ENCODE measurements at places on chromosomes 1 and 21.

DNA sequence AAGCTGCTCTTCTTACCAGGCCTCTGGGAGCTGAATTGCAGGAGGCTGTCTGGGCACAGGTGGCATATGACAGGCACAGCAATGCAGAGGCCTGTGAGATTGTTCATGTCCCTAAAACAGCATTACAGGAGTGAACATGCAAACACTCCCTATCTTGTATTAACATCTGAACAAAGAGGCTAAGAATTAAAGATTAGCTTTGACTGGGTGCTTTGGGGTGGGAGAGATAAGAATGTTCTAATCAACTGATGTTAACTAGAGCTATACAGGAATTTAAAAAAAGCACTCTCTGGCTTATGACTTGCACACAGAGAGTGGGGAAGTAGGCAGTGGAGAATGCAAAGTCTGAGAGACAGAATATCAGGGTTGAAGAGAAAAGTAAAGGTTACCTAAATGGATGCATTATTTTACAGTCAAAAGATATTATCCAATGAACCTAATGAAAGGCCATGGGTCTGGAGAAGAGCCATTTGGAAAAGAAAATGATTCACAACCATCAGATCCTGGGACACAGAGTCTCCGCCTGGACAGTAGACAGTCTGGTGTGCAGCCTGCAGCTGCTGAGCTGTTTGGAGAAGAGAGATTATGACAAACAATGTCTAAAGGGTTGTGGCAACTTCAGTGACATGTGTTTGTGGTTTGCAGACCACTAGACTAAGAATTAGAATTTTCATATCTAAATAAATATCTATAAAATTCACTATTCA, 20.2 kb downstream of the DPT start:
- DNase-seq, result no peak

GRCh38 chr1:95086949-95087533, 14.3 kb upstream of the ALG14 start:
- no peak for DNase-seq

GRCh38 chr1:20497506-20497905, 10.4 kb downstream of the MUL1 start:
- no peak for DNase-seq

GRCh38 chr1:14987829-14988603, 165.5 kb upstream of the TMEM51 start:
- DNase-seq, result no peak

DNA sequence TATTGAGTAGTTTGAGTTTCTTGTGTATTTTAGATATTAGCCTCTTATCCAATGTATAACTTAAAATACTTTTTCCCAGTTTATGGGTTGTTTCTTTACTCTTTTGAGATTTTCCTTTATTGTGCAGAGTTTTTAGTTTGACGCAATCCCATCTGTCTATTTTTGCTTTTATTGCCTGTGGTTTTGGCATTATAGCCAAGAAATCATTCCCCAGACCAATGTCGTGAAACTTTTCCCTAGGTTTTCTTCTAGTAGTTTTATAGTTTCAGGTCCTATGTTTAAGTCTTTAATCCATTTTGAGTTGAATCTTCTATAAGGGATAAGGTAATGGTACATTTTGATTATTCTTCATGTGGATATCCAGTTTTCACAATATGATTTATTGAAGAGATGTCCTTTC, 87.6 kb downstream of the LEPR start:
- DNase-seq, result no peak

GRCh38 chr1:195804547-195804946, 803.7 kb downstream of the KCNT2 start:
- DNase-seq, result no peak

DNA sequence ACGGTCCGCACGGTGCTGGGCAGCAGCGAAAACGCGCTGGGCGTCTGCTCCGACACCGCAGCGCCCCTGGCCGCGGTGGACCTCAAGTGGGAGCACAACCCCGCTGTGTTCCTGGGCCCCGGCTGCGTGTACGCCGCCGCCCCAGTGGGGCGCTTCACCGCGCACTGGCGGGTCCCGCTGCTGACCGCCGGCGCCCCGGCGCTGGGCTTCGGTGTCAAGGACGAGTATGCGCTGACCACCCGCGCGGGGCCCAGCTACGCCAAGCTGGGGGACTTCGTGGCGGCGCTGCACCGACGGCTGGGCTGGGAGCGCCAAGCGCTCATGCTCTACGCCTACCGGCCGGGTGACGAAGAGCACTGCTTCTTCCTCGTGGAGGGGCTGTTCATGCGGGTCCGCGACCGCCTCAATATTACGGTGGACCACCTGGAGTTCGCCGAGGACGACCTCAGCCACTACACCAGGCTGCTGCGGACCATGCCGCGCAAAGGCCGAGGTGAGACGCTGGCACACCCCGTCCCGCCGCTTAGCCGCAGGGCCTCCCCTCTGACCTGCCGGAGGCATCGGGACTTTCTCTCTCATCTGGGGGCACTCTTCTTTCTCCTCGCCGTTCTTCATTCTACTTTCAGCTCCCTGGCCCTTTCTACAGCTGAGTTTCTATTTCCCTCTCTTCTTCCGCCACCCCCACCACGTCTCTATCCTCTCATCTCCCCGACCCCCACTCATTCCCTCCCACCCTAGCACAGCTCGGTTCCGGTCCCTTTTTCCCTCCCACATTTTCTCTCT, 1.0 kb downstream of the NPR1 start:
- no peak for DNase-seq

DNA sequence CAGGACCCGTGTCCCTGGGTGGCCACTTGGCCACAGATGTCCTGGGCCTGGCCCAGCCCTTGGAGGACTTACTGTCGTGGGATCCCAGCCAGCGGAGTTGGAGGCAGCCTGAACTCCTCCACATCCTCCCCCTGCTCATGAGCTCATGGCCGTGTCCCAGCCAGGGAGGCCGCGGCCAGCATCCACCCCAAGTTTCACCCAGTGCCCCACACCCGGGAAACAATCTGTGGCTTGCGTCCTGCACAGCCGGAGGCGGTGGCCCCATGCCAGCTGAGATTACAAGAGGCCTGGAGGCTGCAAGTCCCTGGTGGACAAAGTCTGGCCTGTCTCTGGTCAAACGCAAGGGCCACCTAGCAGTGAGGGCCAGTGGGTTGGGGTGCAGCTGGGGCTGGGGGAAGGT, 27.5 kb upstream of the TMEM52 start:
- no peak for DNase-seq

DNA sequence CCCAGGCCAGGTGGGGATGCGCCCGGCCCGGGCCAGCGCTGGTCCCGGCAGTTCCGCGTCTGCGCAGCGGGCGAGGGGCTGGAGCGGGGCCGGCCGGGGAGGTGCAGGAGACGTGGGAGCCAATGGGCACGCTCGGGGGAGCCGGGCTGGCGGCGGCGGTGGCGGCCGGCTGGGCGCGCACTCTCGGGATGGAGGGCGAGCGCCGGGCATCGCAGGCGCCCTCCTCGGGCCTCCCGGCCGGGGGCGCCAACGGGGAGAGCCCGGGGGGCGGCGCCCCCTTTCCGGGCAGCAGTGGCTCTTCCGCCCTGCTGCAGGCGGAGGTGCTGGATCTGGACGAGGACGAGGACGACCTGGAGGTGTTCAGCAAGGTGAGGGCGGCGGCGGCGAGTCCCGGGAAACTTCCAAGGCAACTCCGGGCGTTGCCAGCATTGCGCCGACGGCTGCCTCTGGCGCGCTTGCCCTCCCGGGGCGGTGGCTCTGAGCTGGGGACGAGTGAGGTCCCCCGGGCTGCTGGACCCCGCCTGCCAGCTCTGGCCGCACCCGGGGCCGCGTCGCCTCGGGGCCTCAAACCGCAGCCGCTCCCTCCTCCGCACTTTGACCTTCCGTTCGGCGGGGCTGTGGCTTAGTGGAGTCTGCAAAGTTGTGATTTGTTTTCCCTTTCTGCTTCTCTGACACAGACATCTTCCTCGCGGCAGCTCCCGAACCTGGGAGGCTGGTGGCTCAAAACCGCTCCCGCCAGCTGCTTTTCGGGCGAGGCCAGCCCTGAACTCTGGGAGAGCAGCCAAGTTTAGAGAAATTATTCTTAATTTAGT, at the start of gene SNX7:
Gene SNX7, plus strand, starts transcription at position 178 of the 812 bp plus-strand sequence. Its CDS starts 11 bp downstream, at position 189.
- no peak for DNase-seq

- no peak for DNase-seq
Measured at GRCh38 chr1:55717111-55717510, 501.9 kb upstream of the USP24 start.

Measured in cortex of kidney (tissue), 1 donor.